ENCODE measurements at places on chromosomes 3 and 15.

GRCh38 chr3:188686324-188686723 is 485.4 kb upstream of the TPRG1 start:
- no peak for DNase-seq

DNA sequence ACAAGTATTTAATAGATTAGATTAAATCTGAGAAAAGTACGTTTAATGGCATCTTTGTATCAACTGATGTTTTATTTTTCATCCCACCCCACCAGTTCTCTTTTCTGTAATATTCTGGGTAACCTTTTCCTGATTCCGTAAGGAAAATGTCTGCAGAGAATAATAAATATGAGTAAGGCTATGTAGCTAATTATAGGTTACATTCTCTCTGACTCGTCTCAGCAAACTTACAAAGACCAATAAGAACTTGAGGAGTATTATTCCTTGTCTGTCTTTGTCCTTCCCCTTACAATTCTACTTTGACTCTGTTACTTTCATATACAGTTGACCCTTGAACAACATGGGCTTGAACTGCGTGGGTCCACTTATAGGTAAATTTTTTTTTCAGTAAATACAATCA is 12.1 kb downstream of the SNAP23 start:
- no peak for DNase-seq

DNA sequence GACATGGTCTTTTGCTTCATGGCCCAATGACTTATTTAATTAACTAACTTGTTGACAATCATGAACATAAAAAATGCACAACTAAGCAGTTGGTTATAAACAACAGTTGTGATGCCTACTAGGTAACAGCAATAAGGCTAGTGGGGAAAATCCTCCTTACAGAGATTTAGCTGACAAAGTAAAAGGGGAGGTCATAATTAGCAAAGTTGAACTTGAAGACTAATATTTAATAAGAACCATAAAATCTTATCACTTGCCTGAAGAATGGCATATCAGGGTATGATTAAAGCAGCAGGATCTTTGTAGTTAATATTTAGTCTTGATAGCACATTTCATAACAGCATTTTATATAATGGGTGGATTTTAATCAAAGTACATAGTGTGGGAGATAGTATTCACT is 84.2 kb downstream of the MME start:
- no peak for DNase-seq

DNA sequence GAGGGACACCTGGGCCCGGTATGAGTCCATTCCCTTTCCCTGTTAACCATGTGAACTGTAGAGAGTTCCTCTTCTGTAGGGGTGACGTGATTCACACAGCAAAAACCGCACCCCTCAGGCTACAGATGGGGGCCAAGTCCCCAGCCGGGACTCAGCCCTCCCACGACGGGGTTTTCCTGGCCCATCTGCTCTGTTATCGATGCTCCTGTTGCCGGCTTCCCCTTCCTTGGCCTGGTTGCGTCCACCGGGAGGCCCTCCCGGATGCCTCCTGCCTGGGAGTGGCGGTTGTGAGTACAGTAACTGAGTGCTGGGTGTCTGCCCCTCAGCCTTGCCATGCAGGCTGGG is 817 bp upstream of the PLXNA1 start:
- no peak for DNase-seq

- no peak for DNase-seq
Measured at GRCh38 chr3:15831927-15832326, 34.1 kb upstream of the ANKRD28 start.

DNA sequence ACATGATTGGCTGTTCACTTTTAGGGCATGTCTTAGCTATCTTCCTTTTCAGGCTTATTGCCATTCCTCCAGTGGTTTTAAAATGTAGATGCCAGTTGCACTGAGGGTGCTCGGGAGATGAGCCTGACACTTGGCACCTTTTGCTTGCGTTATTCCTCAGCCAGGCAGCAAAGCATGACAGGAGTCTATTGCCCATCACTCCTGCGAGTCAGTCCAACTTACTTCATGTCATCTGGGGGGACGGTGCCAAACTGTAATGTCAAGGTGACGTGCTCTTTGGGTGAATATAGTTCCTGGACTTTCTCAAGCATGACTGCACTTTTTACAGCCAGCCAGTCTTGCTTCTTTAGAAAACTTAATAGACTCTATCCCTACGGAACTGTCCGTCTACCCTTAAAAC is 406.0 kb upstream of the C2CD4B start:
- no peak for DNase-seq

GRCh38 chr3:37907906-37908305 is 46.2 kb downstream of the CTDSPL start:
- DNase-seq: no peak

DNA sequence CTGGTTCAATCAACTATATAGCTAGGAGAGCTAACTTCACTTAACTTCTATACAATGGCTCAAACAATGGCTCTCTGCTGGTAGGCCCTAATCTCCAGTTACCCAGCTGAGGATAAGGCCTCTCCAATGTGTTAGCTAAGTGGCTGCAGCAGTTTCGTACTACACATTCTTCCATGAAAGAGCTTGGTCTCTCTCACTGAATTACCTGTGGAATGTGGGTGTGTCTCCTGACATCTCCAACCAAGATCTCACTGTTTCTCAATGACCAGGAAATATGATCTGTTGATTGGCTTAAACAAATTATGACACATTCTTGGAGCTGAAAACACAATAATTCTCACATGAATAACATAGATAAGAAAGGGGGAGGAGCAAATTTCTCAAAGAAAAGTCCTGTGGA is 169.8 kb upstream of the ROBO1 start:
- peak; percentile 42 for DNase-seq

- DNase-seq: no peak
Measured at GRCh38 chr3:166270429-166270828, 433.2 kb upstream of the BCHE start.

DNA sequence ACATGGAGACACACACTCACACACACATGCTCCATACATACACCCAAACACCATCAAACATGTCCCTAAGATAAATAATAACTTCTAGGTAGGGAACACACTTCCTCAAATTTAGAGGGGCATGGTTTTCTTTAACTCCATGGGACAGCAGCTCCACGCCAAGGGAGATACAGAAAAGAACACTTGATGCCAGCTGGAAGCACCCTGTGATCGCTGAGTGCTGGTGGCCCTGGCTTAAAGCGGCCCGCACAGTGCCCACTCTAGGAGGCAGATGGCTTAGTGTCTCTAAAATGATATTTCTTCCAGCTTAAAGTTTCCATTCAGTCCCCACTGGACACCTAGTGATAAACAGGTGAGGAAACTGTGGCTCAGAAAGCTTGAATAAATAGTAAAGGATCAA is 232.9 kb downstream of the UACA start:
- no peak for DNase-seq

GRCh38 chr3:83438188-83438587 is 1520.6 kb upstream of the CADM2 start:
- DNase-seq: no peak

- no peak for DNase-seq
Measured at GRCh38 chr15:48175126-48175525, 3.0 kb downstream of the MYEF2 start.

All from A549 (cell line).